ENCODE measurements at places on chromosomes 5 and 9.
A peak's percentile ranks its signal among the peaks of the same experiment; 100 is the strongest.

- DNase-seq: no peak
Observed at GRCh38 chr5:124721229-124721735, 25.2 kb downstream of the ZNF608 start.

DNA sequence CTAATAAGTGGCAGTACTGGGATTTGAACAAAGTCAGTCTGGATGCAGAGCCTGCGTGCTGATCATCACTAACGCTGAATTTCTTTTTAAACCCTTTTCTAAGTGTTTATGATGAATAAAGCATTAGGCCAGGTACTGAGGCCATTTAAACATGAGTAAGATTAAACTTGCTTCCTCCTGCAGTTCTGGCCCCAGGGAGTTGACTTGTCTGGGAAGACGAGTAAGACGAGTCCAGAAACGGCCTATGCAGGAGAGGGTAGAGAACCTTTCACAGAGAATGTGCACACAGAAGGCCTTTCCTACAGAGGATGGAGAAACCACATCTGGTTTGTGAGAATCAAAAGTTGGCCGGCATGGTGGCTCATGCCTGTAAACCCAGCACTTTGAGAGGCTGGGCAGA lies 42.9 kb downstream of the SPRY4 start:
- no peak for DNase-seq

DNA sequence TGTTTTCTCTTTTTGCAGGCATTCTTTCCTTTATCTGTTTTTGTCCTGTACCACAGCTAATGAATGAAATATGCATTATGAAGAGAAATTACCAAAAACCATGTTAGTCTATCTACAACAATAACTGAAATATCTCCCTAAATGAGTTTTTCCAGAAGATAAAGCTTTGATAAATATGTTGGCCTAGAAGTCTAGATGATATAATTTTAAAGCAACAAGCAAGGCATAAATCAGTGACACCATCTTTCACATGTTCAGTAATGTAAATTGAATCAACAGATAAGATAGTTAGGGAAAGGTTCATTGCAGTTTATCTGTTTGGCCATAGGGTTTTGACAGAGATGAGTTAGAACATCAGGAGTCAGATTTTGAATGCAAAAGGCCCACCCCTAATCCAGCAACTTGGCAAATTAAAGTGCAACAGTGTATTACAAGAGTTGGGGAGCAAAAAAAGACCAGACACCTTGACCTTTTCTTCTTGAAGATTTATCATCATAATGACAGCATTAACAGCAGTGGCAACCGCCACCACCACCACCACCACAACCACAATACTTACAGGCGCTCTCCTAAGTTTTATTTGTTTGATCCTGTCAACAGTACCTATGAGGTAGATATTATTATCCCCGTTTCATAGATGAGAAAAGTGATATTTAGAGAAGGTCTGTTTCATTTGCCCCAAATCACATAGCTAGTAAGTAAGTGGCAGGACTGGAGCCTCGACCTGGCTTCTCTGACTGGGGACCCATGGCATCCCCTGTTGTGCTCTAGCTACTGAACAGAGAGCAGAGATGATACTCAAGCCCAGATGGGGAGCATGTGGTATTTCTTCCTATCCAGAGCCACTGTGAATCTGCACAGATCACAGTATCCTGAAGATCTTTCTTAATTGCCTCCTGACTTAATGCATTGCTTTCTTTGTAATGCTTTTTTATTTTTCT lies 122.8 kb upstream of the DHFR start:
- DNase-seq: no peak

DNA sequence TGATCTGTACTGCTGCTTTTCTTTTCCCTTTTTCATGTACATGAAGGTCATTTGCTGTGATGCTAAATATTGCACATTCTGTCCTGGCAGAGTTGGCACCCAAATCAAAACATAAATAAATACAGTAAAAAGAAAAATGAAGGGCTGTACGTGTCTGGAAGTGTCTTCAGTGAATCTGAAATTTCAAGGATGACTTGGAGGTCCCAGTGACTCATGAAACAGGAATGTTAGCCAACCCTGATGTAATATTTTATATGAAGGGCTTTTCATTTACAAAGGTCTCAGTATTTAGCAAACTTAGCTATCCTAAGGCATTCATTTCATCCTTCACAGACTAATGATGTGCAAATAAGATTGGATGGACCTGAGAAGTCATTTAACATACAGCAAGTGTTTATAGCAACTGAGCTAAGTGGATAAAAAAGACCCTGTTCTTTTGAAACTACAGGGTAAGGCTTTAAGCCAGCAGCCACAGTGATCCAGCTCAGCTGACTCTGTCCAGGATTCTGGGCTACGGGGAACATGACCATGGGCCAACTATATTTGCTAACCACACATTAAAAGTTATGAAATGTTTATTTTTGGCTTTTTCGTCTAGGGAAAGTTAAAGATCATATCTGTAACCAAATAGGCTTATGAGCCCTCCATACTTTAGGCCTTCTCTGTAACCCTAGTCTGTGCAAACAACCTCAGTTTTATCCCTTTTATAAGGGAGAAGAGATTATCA lies 104.0 kb upstream of the DMRTA1 start:
- peak; percentile 23 for DNase-seq

GRCh38 chr5:8461543-8461942 lies 592.6 kb downstream of the MTRR start:
- no peak for DNase-seq

Measured in kidney epithelial cell (primary cell).